Ammon's horn (tissue), 1 donor: ENCODE measurements at places on chromosomes 5 and 9.

- peak; percentile 57 for DNase-seq
Measured at GRCh38 chr9:136328622-136329041, 1.3 kb downstream of the GPSM1 start.

DNA sequence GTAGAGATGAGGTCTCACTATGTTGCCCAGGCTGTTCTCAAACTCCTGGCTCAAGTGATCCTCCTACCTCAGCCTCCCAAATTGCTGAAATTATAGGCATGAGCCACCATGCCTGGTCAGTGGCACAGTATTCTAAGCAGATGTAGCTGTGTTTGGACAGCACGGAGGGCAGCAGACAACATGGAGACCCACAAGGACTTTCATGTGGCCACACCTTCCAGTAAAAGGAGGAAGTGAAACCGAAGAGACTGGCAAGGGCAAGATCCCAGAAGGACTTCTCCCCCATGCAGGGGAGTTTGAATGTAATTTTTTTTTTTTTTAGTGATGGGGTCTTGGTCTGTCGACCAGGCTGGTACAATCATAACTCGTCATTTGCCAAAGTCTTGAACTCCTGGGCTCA is 172.2 kb downstream of the TRPM3 start:
- no peak for DNase-seq

DNA sequence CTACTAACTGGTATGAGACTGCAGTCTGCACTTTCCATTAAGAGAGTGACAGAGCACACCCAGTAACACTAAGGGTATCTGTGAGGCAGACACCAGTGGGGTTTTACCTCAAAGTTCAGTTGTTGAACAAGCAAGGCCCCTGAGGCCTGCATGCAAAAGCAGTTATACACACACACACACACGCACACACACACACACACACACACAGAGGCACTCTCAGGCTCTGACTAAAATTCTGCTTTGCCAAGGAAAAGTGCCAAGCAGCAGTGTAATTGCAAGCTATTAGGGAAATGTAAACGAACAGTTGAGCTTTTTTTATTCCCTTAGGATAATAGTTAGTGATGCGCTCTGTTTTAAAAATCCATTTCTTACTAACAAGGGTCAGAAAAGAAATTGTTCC is 377.1 kb downstream of the SPOCK1 start:
- no peak for DNase-seq

DNA sequence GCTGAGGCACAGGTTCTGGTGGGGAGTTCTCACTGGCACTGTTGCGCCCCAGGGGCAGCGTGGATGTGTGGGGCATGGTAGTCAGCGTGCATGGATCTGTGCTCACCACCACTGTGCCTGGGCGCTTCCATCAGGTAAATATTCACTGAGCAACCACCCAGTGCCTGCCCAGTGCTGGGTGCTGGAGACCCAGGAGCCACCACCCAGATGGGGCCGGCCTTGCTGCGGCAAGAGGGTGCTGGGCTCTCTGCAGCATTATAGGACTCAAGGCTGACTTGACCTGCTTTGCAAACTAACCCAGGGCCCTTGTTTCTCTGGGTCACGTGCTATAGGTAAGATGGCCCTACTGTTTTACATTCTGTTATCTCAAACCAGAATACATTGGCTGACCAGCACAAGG is 60.5 kb downstream of the DAP start:
- DNase-seq, result no peak

GRCh38 chr5:16178745-16179372 is 732 bp downstream of the MARCHF11 start:
- peak; percentile 62 for DNase-seq

DNA sequence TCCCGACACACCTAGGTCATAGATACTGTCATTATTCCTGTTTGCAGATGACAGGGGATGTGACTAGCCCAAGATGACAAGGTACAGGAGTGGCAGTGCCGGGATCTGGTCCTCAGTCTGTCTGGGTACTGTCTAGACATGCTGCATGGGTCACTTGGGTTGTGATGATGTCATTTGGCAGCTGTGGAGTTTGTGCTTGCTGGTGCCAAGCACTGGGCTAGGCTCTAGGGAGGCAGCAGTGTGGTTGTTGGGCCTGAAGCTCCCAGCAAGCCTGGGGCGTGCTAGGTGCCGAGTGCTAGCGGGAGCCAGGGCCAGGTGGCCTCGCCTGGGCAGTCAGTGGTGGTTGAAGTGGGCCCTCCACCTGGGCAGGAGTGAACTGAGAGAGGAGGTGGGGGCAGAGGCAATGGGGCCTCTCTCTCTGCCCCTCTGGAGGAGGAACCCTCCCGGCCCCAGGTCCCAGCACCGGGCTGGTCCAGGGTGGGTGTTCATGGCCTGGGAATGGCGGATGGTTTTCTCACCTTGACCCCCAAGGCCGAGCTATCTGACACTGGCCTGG is 8.8 kb upstream of the ASB6 start:
- no peak for DNase-seq

DNA sequence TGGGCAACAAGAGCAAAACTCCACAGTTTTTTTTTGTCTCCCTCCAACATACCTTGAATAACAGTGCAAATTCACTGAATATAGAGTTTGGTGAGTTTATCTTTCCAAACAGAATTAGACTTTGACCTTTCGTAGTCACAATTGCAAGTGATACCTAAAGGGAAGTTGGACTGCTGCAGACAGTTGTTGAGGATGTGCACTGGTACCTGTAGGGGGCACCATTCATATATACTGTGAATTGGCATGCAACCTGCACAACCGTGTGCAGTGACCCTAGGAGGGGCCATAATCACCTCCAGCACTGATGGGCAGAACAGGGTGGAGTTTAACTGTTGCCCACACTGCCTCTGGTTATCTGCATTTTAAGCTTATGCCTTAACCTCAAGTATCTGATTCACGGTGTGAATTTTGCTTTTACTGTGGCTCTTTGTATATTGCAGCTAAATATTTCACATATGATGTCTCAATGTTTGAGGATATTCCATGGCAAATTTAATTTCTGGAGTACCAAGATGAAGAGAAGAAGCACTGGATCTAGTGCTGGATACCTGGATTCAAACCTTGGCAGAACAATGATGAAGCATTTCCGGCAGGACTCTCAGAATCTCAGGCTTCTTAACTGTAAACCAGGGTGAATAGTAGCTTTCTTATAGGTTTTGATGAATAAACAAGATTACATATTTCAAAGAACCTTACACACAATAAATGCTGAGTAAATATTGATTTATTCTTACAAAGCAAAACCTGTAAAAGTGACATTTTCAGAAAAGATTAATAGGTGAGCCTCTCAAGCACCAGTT is 144.3 kb downstream of the ACTBL2 start:
- DNase-seq, result no peak

DNA sequence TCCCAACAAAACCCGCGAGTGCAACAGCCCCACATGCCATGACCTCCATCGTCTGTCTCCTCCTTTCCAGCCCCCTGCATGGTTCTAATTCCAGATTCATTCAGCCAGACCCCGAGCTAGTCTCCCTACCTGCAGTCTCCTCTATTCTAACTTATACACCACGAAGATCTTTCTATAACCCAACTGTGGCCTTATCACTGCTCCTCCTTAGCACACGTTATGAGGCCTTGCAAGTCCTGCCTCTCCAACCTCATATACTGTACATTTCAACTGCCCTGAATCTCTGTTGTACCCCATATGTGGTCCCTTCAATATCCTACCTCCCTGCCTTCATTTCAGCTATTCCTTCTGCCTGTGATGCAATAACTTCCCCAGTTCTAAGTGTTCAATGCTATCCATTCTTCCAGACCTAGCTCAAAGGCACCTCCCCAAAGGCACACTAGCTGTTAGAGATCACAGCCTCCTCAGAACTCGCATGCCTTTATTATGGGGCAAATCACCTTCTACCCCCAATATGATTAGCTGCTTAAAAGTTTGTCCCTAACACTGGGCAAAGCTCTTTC is 215.1 kb upstream of the TRIM32 start:
- no peak for DNase-seq

DNA sequence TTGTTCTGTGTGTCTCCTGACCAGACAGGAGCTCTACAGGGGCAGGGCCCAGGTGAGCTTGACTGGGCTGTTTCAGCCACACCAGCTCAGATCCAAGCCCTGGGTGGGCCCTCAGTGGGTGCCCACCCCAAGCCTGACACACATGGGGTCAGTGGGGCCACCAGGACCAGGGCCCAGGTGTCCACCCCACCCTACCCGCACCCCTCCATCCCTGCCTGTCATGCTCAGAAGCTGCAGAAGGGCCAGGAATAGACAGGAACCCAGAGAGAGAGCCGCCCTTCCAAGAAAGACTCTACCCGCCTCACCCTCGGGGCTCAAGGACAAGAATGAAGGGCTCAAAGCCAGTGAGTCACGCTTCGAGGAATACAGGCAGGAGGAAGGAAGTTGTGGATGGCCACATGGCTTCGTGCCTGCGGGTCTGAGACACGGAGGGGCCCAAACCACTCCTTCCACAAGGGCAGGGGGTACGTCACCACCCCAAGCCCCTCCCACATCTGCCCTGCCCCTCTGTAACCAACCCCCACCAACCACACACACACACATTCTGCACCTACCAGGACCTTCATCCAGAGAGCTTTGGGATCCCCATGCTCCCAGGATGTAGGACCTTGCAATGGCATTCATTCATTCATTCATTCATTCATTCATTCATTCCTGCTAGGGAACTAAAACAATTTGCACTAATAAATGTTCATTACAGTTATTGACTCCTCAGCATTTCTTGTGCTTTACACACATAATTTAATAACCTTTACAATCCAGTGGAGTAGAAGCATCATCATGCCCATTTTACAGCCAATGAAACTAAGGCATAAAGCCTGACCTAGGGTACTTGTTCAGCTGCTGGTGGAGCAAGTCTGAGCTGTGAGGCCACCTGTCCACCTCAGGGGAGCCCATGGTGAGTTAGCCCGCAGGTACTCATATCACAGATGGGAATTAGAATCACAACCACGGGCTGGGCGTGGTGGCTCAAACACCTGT is 55.9 kb upstream of the STXBP1 start:
- DNase-seq, result no peak

GRCh38 chr9:72986522-72987116 is 33.8 kb upstream of the ALDH1A1 start:
- no peak for DNase-seq

- DNase-seq, result no peak
Measured at GRCh38 chr5:135339623-135340022, 59.4 kb downstream of the MACROH2A1 start.
